Neural crest cell (in vitro differentiated cells): ENCODE measurements at places on chromosomes 7 and 10. TPM values are rescaled to one million over a fixed set of nuclear protein-coding genes. Genes with fewer than 3 reads are reported as not detected.

- no peak overlapping the region for H3K27ac ChIP-seq
- peaks cover 8% of the 10 kb centered on the region for H3K4me1 ChIP-seq
- no peaks in the 10 kb centered on the region for H3K27me3 ChIP-seq
- no peak overlapping the region for H3K4me3 ChIP-seq
- peaks cover 3% of the 10 kb centered on the region for H3K36me3 ChIP-seq
These were observed 82.7 kb downstream of the NOC3L start for GRCh38 chr10:94279835-94280709.

GRCh38 chr10:80771902-80772555, 234.3 kb downstream of the SH2D4B start:
- H3K27me3 ChIP-seq, result no peaks in the 10 kb centered on the region
- DNase-seq, result no peak
- no peak overlapping the region for H3K4me3 ChIP-seq
- H3K36me3 ChIP-seq, result no peaks in the 10 kb centered on the region
- H3K27ac ChIP-seq, result no peak overlapping the region
- H3K4me1 ChIP-seq, result peaks cover 7% of the 10 kb centered on the region

GRCh38 chr10:91519899-91520514, 109.9 kb downstream of the HECTD2 start:
- H3K27ac ChIP-seq, result peak overlapping the region; percentile 17
- peaks cover 24% of the 10 kb centered on the region for H3K36me3 ChIP-seq
- no peak overlapping the region for H3K4me3 ChIP-seq

DNA sequence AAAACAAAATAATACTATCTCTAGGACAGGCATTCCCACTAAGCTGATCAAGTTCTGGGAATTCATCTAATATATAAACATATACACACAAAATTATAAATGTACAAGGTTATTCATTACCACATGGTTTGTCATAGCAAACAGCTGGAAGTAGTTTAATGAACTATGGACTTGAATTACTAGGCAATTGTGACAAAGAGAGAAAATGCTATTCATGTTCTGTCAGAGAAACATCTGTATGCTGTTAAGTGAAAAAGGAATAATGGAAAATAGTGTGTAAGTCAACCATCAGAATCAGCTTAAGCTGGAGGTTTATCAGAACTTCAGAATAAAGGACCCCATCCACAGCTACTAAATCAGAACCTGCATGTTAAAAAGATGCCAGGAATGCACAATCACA, 2.8 kb downstream of the ZNF248 start:
- H3K27ac ChIP-seq, result no peak overlapping the region
- H3K27me3 ChIP-seq, result no peaks in the 10 kb centered on the region
- no peak overlapping the region for H3K4me3 ChIP-seq
- peaks cover 14% of the 10 kb centered on the region for H3K36me3 ChIP-seq
- no peak for DNase-seq

GRCh38 chr7:135480966-135481597, 28.8 kb downstream of the CNOT4 start:
- DNase-seq, result no peak
- peaks cover 3% of the 10 kb centered on the region for H3K36me3 ChIP-seq
- no peak overlapping the region for H3K27ac ChIP-seq
- no peaks in the 10 kb centered on the region for H3K27me3 ChIP-seq
- H3K4me3 ChIP-seq, result no peak overlapping the region

DNA sequence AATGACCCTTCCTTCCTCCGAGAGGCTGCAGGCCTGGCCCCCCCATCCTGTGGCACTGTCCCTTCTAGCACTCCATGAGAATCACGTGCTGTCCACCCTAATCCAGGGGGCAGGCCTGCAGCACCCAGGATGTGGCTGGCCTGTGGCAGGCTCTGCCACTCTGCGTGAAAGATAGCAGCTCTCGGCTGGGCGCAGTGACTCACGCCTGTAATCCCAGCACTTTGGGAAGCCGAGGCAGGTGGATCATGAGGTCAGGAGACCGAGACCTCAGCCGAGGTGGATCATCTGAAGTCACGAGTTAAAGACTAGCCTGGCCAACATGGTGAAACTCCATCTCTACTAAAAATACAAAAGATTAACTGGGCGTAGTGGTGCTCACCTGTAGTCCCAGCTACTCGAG, 18.9 kb upstream of the LFNG start:
- H3K4me3 ChIP-seq, result peak overlapping the region; percentile 44
- no peak for DNase-seq
- peak overlapping the region; percentile 81 for H3K27ac ChIP-seq
- no peaks in the 10 kb centered on the region for H3K36me3 ChIP-seq

GRCh38 chr10:6151087-6151977, 51.4 kb upstream of the PFKFB3 start:
- H3K4me3 ChIP-seq, result peak overlapping the region; percentile 63
- peak; percentile 39 for DNase-seq
- H3K4me1 ChIP-seq, result peaks cover 17% of the 10 kb centered on the region
- H3K36me3 ChIP-seq, result peaks cover 9% of the 10 kb centered on the region

DNA sequence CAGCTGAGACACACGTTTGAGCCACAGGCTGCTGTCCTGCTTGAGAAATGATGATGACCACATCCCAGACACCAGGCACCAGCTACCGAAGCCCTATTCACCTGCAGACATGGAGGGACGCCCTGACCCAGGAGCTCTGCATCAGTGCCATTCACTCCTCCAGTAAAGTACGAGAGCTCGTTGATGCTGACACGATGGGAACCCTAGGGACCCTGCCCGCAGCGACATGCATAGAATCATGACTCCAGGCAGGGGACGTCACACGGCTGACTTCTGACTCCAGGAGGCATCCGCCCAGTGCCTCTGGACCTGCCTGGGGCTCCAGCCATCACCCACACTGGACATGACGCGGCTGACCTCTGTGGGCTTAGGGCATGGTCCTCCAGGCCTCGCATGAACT, 129.9 kb downstream of the ADARB2 start:
- H3K4me1 ChIP-seq, result peaks cover 32% of the 10 kb centered on the region
- H3K27ac ChIP-seq, result peak overlapping the region; percentile 27
- no peak overlapping the region for H3K4me3 ChIP-seq
- H3K36me3 ChIP-seq, result no peaks in the 10 kb centered on the region

GRCh38 chr7:108860615-108861014, 290.9 kb downstream of the DNAJB9 start:
- H3K36me3 ChIP-seq, result peaks cover 5% of the 10 kb centered on the region
- H3K4me1 ChIP-seq, result no peaks in the 10 kb centered on the region
- H3K27me3 ChIP-seq, result no peaks in the 10 kb centered on the region
- no peak overlapping the region for H3K4me3 ChIP-seq

GRCh38 chr10:15427843-15428414, 56.8 kb upstream of the FAM171A1 start:
- H3K27me3 ChIP-seq, result no peaks in the 10 kb centered on the region
- H3K36me3 ChIP-seq, result no peaks in the 10 kb centered on the region
- DNase-seq, result no peak
- H3K4me1 ChIP-seq, result peaks cover 5% of the 10 kb centered on the region

DNA sequence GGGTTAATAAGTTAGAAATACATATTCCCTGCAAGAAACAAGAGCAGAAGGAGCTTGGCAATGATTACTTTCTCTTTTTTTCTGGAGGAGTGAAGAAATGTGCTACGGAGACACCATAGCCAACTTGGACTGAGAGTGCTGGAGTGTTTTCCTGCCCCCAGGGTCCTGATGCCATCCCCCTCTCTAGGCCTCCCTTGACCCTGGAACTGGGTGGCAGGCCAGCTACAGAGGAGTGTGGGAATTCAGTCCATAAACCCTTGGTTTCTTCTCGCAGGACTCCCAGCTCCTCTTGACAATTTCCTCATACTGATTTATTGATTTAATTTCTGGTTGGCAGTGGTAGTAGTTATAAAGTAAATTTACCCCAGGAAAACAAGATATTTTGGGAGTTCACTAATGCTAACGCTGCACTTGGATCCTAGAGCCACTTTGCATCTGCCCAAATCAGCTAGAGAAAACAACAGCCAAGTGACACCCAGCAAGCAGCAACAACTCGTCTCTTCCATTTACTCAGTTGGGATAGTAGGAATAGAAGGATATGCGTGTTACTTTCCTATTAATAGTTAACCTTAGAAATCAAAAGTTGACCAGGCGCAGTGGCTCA, 76.4 kb upstream of the CELF2 start:
- no peak overlapping the region for H3K4me3 ChIP-seq
- H3K4me1 ChIP-seq, result no peaks in the 10 kb centered on the region
- DNase-seq, result no peak
- peaks cover 7% of the 10 kb centered on the region for H3K36me3 ChIP-seq
- H3K27ac ChIP-seq, result no peak overlapping the region

DNA sequence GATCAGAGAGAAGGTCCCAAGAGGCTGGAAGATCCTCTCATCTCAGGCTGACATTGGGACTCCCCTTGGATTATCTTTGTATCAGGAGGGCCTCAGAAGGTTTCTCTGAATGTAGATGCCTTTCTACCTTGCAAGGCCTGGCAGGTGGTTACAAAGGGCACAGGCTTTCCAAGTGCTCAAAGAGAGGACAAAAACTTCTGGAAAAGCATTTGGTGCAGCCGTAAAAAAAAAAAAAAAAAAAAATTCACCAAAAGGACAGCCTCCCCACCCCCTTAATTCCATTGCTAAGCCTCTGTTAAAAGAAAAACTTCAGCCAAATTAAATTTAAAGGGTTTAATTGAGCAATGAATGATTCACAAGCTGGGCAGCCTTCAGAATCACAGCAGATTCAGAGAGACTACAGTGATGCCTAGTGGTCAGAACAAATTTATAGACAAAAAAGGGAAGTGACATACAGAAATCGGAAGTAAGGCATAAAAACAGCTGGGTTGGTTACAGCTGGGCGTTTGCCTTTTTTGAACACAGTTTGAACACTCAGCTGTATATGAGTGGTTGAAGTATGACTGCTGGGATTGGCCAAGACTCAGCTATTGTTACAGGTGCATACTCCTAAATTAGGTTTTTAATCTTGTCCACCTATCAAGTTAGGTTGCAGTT, 42.5 kb upstream of the LRGUK start:
- DNase-seq, result no peak
- H3K27me3 ChIP-seq, result no peaks in the 10 kb centered on the region
- H3K4me3 ChIP-seq, result no peak overlapping the region
- peaks cover 27% of the 10 kb centered on the region for H3K36me3 ChIP-seq
- H3K4me1 ChIP-seq, result no peaks in the 10 kb centered on the region
- H3K27ac ChIP-seq, result no peak overlapping the region

DNA sequence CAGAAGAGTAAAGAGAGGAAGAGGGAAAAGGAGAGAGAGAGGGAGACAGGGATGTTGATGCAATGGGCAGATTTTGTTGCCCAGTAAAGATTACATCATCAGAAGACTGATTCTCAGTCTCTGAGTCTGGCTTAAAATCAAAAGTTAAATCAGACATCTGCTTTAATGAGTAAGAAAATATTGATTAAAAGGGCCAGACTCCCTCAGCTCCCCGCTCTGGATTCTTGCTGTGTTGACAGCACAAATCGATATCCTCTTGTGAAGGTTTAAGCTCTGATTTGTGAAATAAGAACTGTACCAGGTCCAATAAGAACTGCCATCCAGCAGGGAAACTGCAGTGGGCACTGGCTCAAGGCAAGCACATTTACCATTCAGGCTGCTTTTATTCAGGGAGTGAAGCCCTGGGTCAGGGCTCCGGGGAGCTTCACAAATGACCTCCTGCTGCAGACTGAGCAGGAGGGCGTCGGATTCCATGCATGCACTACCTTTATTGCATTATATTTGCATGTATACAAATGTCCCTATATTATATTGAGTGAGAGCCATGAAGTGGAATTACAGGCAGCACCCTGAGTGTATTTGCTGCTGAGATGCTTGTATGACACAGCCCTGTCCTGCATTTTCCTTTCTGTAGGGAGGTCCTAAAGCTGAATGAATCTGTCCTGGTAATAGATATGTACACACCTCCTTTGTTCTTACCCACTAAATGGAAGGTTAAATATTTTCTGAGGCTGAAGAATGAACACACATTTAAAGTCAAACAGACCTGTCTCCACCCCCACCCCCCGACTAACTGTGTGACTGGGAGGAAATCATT, 401.5 kb downstream of the REEP3 start:
- no peak for DNase-seq
- no peaks in the 10 kb centered on the region for H3K36me3 ChIP-seq
- no peak overlapping the region for H3K4me3 ChIP-seq
- peaks cover 23% of the 10 kb centered on the region for H3K4me1 ChIP-seq

DNA sequence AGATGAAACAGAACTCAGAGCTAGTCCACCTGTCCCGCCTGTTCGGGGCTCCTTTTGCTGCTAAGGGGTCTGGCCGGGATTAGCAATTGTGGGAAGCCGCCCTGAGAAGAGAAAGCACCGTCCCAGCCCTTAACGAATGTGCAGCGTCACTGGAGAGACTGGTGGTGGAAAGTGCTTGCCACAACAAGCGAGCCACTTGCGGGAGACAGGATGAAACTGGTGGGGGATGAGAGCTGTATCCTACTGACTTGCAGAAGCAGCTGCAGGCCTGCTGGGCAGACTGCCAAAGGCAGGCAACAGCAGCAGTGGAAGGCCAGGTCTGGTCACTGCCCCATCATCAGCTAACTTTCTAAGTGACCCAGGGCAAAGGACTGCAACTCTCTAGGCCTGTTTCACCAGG, 95.4 kb downstream of the FAM53B start:
- peak overlapping the region; percentile 62 for H3K27ac ChIP-seq
- no peak overlapping the region for H3K4me3 ChIP-seq
- peaks cover 23% of the 10 kb centered on the region for H3K4me1 ChIP-seq
- no peaks in the 10 kb centered on the region for H3K36me3 ChIP-seq

DNA sequence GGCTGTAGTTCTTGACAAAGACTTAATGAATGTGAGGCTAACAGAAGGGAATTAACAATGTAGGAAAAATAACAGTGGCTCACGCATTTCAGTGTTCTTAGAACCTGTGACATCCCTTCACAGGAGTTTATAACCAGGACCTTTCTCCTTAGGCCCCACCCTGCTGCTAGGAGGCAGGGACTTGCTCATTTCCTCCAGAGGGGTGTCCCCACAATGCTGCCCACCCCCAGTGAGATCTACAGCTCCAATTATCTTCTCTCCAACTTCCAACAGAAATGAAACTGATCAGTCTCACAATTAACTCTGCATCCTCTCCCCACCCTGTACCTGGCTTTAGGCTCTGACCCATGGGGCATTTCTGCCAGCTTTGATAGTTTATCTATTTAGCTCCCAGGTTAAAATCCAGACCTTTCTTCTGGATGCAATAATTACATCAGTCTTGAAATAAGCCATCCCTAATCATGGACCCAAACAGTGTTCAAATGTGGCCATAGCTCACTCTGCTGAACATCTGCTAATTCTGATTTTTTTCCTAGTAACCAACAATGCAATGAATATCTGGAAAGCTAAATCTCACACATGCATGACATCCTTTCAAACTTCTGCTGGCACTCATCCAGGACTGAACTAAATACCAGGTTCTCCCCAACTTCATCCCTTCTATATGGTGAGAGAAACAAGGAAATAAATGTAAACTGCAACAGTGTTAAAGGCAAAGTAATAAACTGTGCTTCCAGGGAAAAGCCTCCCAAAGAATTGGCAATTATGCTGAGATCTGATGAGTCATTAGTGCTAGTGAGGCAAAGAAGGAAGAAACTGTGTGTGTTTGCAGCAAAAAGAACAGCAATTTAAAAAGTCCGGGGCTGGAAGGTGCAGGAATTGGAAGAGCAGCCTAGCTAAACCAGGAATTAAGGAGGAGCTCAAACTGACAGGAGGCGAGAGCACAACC, 64.6 kb downstream of the HERPUD2 start:
- H3K27ac ChIP-seq, result no peak overlapping the region
- H3K27me3 ChIP-seq, result no peaks in the 10 kb centered on the region
- H3K36me3 ChIP-seq, result peaks cover 17% of the 10 kb centered on the region
- H3K4me1 ChIP-seq, result no peaks in the 10 kb centered on the region
- DNase-seq, result no peak
- H3K4me3 ChIP-seq, result no peak overlapping the region

GRCh38 chr10:130720235-130720634, 584.0 kb downstream of the GLRX3 start:
- DNase-seq, result no peak
- H3K4me1 ChIP-seq, result peaks cover 8% of the 10 kb centered on the region
- H3K4me3 ChIP-seq, result no peak overlapping the region
- no peak overlapping the region for H3K27ac ChIP-seq

The OR6B1 gene
- total RNA-seq, result not detected in 2 replicates

The NEURL1 gene
- total RNA-seq, result 1.8 and 2.7 TPM in 2 replicates

The CYP26A1 gene
- 0.23 and 0.30 TPM in 2 replicates for total RNA-seq
